ENCODE measurements at places on chromosomes 11 and 22.

GRCh38 chr22:43235445-43236409 lies 48.8 kb upstream of the TTLL12 start:
- DNase-seq = no peak
- no peaks in the 10 kb centered on the region for H3K36me3 ChIP-seq
- no peak overlapping the region for H3K27ac ChIP-seq

GRCh38 chr22:47100019-47100418 lies 337.6 kb downstream of the TBC1D22A start:
- no peak overlapping the region for H3K4me3 ChIP-seq
- H3K36me3 ChIP-seq = peaks cover 19% of the 10 kb centered on the region
- DNase-seq = no peak

GRCh38 chr11:44923115-44923514 lies 27.6 kb downstream of the TP53I11 start:
- no peak overlapping the region for H3K27ac ChIP-seq
- no peaks in the 10 kb centered on the region for H3K36me3 ChIP-seq
- DNase-seq = no peak
- no peaks in the 10 kb centered on the region for H3K4me1 ChIP-seq
- no peak overlapping the region for H3K4me3 ChIP-seq

GRCh38 chr11:128271401-128271800 lies 316.0 kb downstream of the ETS1 start:
- no peaks in the 10 kb centered on the region for H3K36me3 ChIP-seq
- H3K27me3 ChIP-seq = no peaks in the 10 kb centered on the region
- no peak for DNase-seq
- H3K4me1 ChIP-seq = peaks cover 41% of the 10 kb centered on the region

- no peaks in the 10 kb centered on the region for H3K36me3 ChIP-seq
- H3K4me3 ChIP-seq = no peak overlapping the region
- no peak overlapping the region for H3K27ac ChIP-seq
These were observed 46.1 kb upstream of the PRDM11 start for GRCh38 chr11:45100339-45100738.

DNA sequence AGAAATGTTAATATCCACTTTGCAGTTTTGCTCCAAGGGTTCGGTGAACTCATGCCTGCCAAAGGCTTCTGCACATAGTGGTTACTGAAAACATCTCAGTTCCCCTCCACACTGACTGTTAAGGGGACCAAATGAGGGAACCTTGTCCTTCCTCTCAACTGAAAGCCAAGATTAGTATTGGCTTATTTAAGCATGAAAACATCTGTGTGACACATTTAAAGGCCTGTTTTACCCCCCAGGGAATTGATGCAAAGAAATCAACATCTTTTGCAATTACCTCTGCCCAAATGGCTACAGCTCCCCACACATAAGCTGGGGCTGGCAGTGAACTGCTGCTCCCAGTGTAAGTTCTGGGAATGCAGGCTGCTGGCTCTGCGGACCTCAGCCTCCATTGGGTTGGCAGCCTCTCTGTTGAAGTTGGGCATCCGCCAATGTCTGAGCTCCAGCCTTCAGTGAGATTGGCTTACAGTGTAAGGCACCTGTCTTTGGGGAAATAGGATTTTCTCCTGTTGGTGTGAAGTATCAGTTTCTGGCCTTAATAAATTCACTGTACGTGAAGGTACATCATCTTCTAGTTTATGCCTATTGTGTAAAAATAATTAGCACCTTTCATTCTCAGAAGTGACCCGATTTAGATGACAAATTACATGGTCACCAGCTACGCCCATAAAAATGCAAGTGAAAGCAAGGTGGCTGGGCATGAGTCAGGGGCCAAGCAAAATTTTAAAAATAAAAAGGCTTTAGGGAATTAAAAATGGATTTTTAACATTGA lies 213.4 kb upstream of the SYN3 start:
- DNase-seq = peak; percentile 41
- peak overlapping the region; percentile 57 for H3K4me3 ChIP-seq
- peak overlapping the region; percentile 95 for H3K27ac ChIP-seq
- H3K36me3 ChIP-seq = peaks cover 3% of the 10 kb centered on the region
- H3K27me3 ChIP-seq = no peaks in the 10 kb centered on the region
- peaks cover 41% of the 10 kb centered on the region for H3K4me1 ChIP-seq

GRCh38 chr22:38766076-38766777 lies 10.4 kb upstream of the SUN2 start:
- no peaks in the 10 kb centered on the region for H3K36me3 ChIP-seq
- DNase-seq = no peak
- no peaks in the 10 kb centered on the region for H3K27me3 ChIP-seq
- no peak overlapping the region for H3K4me3 ChIP-seq
- no peak overlapping the region for H3K27ac ChIP-seq
- H3K4me1 ChIP-seq = peaks cover 12% of the 10 kb centered on the region

DNA sequence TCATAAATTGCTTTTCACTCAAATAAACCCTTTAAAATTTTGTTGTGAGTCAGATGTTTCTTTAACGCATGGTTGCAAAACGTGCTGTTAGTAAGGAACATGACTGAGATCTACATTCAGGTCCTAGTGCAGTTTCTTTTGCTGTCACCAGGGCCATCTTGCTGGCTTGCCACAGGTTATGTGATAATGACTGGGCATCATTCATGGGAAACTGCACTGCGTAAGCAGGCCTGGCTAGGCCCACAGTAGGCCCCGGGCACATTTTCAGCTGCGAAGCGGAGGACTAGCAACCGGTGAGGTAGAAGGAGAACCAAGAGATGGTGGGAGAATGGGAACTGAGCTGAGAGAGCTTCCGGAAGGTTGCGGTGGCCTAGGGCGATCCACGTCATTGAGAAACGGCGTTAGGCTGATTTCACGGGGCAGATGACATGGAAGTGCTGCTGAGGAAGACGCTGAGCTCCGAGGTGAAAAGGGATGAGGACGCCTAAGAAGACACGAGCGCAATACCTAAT lies 3.2 kb upstream of the KLHDC7B start:
- H3K27ac ChIP-seq = peak overlapping the region; percentile 100
- peak overlapping the region; percentile 73 for H3K4me3 ChIP-seq
- peaks cover 2% of the 10 kb centered on the region for H3K36me3 ChIP-seq

GRCh38 chr11:531919-532526 lies 3.4 kb downstream of the HRAS start:
- no peak overlapping the region for H3K27ac ChIP-seq
- H3K4me1 ChIP-seq = peaks cover 6% of the 10 kb centered on the region
- H3K27me3 ChIP-seq = no peaks in the 10 kb centered on the region
- DNase-seq = no peak
- H3K36me3 ChIP-seq = peaks cover 4% of the 10 kb centered on the region
